B cell (primary cell): ENCODE measurements at places on chromosomes 11 and 22.

- DNase-seq: no peak
- no peak overlapping the region for H3K27ac ChIP-seq
- H3K36me3 ChIP-seq: peaks cover 91% of the 10 kb centered on the region
- H3K4me3 ChIP-seq: no peak overlapping the region
- H3K27me3 ChIP-seq: no peaks in the 10 kb centered on the region
These were observed 18.2 kb downstream of the PATZ1 start for GRCh38 chr22:31327806-31328543.

GRCh38 chr11:2769409-2770095, 69.8 kb upstream of the KCNQ1OT1 start:
- no peak for DNase-seq
- peaks cover 22% of the 10 kb centered on the region for H3K36me3 ChIP-seq
- H3K27ac ChIP-seq: no peak overlapping the region
- H3K4me1 ChIP-seq: no peaks in the 10 kb centered on the region
- H3K27me3 ChIP-seq: no peaks in the 10 kb centered on the region

DNA sequence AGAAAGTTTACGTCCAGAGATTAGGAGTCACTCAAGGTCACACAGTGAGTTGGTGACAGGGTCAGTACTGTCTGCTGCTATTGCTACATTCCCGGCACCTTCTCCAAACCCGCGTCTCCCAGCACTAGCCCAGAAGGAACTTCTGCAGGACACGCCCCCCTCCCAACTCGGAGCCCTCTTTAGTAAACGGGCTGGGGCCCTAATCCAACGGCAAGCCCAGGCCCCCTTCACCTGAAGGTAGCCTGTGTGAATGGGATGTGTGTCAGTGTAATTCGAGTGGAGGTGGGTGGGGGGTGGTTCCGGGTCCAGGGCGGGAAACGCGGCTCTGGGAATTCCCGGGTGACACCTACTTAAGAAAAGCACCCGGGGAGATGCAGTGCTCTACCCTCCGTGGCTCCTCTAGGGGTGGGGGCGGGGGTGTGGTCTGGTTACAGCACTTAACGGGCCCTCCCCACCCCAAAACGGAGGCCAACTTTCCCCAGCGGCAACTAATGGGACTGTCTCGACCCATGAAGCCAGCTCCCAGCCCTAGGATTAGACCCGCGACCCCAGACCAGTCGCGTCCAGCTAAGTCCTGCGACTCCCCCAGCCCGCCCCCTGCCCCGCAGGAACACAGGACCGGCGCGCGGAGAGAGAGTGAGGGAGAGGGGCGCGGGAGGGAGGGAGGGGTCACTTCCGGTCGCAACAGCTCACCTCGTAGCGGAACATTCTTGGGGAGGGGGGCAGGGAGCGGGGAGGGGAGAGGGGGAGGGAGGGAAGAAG, 468 bp downstream of the PATL1 start:
- H3K4me3 ChIP-seq: peak overlapping the region; percentile 52
- peaks cover 20% of the 10 kb centered on the region for H3K4me1 ChIP-seq
- DNase-seq: peak; percentile 83
- peak overlapping the region; percentile 100 for H3K27ac ChIP-seq

DNA sequence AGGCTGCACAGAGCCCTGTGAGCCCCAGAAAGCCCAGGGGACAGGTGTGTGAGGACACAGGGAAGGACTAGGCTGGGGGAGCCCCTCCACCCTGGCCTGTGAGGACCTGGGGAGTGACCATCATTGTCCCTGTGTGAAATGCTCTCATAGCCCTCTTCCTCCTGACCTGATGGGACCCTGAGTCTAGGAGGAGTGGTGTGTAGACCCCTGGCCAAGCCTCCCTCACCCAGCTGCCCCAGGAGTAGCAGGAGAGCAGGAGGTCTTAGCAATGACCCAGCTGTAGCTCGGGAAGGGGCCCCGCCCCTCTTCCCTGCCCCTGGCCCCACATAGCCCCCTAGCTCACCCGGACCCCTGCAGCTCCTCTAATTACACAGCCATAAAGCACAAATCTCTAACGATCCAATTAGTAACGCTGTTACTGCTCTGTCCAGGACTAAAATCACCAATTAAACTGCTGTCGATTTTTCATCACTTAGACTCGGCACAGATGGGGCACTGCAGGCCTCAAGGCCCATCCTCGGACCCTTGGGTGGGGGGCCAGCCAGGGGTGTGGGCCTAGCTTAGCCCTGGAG, 6.6 kb upstream of the CABP7 start:
- no peaks in the 10 kb centered on the region for H3K27me3 ChIP-seq
- H3K36me3 ChIP-seq: no peaks in the 10 kb centered on the region
- H3K4me1 ChIP-seq: no peaks in the 10 kb centered on the region
- H3K27ac ChIP-seq: no peak overlapping the region

DNA sequence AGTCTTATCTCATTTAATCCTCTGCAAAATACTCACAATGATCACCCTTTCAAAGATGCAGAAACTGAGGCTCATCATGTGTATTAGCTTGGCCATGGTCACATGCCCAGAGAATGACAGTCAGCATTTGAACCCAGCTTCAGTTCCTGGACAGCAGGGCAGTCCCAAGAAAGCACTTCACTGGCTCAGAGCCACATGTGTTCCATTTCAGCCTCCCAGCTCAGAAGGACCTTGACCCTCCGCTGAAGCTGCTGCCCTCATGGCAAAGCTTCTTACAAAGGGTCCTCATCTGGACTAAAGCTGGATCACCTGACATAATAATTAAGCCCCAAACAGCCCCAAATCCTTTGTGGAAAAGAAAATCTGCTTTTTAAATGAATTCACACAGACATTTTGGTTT, 37.0 kb downstream of the TENM4 start:
- no peaks in the 10 kb centered on the region for H3K27me3 ChIP-seq
- no peak for DNase-seq
- no peak overlapping the region for H3K4me3 ChIP-seq
- no peak overlapping the region for H3K27ac ChIP-seq

GRCh38 chr11:6627762-6628241, 8.6 kb upstream of the TPP1 start:
- H3K4me1 ChIP-seq: peaks cover 15% of the 10 kb centered on the region
- no peaks in the 10 kb centered on the region for H3K27me3 ChIP-seq
- peak overlapping the region; percentile 46 for H3K27ac ChIP-seq
- H3K36me3 ChIP-seq: no peaks in the 10 kb centered on the region
- peak; percentile 64 for DNase-seq

- H3K4me1 ChIP-seq: no peaks in the 10 kb centered on the region
- H3K36me3 ChIP-seq: no peaks in the 10 kb centered on the region
- H3K4me3 ChIP-seq: no peak overlapping the region
- no peak for DNase-seq
These were observed 56.9 kb downstream of the PKNOX2 start for GRCh38 chr11:125221461-125221860.

DNA sequence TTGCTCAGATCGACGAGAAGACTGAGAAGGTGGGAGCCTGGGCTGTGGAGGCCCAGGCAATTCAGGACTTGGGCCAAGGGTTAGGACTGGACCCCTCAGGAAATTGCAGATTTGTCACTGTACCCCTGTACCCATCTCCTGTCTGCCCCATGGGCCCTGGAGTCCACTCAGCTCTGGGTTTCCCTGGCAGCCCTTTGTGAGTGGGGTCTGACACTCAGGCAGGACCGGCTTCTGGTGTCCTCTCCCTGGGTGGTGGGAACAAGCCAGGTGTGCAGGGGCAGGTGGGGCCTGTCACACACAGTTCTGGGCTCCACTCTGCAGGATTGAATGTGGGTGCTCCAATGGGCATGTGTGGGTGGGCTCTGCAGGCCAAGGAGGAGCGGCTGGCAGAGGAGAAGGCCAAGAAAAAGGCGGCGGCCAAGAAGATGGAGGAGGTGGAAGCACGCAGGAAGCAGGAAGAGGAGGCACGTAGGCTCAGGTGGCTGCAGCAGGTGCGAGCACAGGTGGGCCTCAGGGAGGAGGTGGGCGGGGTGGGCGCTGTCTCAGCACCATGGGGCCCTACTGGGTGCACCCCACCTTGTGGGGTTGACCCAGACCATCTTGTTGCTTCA, 21.6 kb downstream of the INCENP start:
- no peak overlapping the region for H3K27ac ChIP-seq
- DNase-seq: no peak
- H3K4me3 ChIP-seq: no peak overlapping the region
- H3K36me3 ChIP-seq: no peaks in the 10 kb centered on the region

DNA sequence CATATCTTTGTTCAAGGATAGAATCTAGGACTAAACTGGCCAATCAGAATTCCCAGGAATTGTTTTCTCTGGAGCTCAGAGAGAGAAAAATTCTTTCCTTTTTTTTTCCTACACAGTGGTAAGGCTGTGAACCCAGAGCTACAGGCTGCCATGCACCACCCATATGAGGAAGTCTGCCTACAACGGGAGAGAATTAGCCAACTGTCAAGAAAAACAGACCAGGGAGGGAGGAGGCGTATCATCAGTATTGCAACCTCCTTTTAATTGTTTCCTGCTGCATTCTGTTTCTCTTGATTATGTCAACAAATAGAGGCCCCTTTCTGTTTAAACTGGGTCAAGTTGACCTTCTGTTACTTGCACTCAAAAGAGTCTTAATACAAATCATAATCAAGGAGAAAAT, 176.5 kb upstream of the UBASH3B start:
- H3K4me1 ChIP-seq: no peaks in the 10 kb centered on the region
- no peaks in the 10 kb centered on the region for H3K36me3 ChIP-seq
- no peak overlapping the region for H3K4me3 ChIP-seq

GRCh38 chr11:71112990-71113389, 139.4 kb downstream of the SHANK2 start:
- H3K27me3 ChIP-seq: no peaks in the 10 kb centered on the region
- no peaks in the 10 kb centered on the region for H3K4me1 ChIP-seq
- DNase-seq: no peak
- no peaks in the 10 kb centered on the region for H3K36me3 ChIP-seq

GRCh38 chr11:71158936-71159335, 93.4 kb downstream of the SHANK2 start:
- H3K27ac ChIP-seq: no peak overlapping the region
- no peak overlapping the region for H3K4me3 ChIP-seq
- H3K36me3 ChIP-seq: no peaks in the 10 kb centered on the region
- no peak for DNase-seq
- H3K27me3 ChIP-seq: peaks cover 4% of the 10 kb centered on the region
- H3K4me1 ChIP-seq: no peaks in the 10 kb centered on the region

DNA sequence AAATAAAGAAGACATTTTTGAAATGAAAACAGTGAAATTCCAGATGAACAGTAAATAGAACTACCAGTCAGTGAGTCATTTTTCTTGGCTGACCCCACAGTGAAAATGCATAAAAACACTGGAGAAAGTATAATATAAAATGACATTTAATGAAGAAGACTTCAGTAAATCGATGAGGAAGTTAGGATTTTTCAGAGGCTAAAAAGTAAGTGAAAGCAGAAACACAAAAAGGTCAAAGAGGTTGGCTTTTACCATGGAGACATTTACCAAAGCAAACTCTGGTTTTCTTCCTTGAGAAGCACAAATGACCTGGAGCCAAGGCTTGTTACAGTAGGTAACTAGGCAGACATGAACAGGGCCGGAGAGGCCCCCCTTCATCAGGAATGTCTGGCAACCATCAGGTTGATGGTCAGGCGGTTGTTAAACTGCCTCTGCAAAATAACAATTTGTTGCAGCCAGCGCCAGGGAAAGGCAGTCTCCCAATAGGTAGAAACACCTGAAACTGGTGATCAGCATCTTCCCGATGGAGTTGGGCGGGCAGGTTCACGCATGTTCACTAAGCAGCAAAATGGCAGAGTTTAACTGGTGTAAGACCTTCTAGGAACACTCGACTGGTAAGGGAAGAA, 16.7 kb upstream of the TMEM123 start:
- no peak overlapping the region for H3K4me3 ChIP-seq
- no peaks in the 10 kb centered on the region for H3K36me3 ChIP-seq
- no peak overlapping the region for H3K27ac ChIP-seq
- no peak for DNase-seq
